ENCODE measurements at places on chromosomes 5 and 9.

DNA sequence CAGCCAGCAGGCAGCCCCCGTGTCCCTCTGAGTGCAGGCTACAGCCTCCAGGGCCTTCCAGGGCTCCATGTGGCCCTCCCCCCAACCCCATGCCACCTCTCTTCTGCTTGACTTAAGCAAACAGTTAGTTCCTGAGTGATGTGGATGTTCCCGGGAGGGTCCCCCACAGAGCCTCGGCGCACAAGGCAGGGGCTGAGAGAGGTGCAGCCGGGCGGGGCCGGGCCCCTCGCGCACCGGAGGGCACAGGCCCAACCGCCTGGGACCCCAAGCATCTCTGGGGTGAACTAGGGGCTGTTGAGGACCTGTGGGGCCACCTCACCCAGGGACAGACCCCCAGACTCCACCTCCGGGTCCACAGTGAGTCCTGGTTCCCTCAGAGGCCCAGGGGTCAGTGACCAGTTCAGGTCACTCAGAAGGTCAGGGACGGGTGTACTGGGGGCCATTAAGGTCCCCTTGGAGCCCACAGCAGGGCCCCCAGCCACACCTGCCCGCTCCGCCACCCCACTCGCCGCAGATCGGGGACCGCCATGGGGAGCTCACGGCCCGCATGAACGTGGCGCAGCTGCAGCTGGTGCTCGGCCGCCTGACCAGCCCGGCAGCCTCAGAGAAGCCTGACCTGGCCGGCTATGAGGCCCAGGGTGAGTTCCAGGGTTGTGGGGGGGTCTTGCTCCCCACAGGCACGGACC lies 13.2 kb downstream of the GPSM1 start:
- no peak for DNase-seq

GRCh38 chr9:76699971-76700370 lies 64.3 kb upstream of the PCA3 start:
- DNase-seq: peak; percentile 83

- no peak for DNase-seq
Measured at GRCh38 chr5:132999246-132999645, 27.1 kb downstream of the ZCCHC10 start.

DNA sequence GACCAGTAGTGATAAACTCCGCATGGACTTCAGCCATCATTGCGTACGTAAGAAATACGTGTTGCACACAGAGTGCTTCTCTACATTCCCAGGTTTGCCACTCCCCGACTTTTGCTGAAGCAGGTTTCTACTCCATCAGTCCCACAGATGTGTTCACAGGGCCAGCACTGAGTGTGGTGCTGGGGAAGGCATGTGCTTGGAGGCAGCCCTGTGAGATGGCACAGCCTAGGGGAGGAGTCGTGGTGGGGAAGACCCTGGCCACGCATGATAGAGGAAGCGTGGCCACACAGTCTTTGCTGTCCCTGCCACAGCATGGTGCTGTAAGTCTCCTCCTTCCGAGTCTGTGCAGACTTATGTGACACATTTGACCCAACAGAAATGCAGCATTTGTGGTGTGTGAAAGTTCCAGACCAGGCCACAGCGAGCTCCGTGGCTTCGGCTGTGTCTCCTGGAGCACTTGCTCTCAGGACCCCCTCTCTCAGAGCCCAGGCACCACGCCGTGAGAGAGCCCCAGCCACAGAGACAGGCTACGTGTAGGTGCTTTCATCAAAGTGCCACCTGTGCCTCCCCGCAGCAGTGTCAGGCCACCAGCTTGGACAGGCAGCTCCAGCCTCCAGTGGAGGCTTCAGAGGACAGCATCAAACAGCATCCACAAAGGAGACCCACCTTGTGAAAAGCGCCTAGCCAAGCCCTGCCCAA lies 197.8 kb downstream of the AUH start:
- no peak for DNase-seq

DNA sequence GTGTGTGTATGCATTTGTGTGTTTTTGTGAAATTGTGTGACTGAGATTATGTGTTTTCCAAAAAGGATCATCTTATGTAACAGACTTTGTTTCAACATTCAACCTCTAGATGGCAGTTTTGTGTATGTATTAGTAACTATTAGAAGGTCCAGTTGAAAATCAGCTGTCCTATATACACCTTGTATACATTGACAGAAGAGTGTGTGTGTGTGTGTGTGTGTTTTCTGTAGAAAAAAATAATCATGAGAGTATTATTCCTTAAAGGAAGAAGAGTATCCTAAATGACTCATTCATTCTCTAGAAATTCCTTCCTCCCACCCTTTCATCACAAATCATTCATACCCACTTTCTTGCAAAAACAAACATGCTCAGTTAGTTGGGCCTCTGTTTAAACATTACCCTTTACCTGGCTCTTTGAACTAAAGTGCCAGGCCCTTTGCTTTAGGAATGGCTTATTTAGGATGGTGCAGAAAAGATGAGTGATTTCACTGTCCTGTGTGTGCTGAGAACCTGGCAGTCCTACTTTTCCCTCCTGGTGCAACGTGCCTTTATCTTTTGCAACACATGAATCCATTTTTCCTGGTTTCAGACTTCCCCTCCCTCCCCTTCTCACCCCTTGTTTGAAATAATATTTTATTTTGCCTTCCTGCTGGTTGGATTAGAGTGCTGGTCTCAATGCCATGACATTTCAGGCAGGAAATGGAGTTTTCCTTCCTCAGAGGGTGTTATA lies 152.2 kb downstream of the ARHGAP26 start:
- peak; percentile 43 for DNase-seq

DNA sequence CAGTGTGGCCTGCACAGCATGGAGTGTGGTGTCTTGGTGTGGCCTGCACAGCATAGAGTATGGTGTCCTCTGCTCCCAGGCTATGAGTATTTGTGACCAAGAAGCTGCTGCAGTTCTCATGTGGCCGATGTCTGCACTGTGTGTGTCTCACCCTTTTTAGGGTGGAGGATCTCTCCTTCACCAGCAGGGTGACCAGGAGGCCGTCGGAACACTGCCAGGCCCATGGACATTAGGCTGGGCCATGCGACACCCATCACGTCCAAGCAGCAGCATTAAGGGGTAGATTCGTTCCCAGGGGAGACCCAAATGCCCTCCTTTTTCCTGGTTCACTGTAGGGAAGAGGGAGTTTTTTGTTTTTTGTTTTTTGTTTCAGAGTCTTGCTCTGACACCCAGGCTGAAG lies 115.3 kb upstream of the SPIN1 start:
- DNase-seq: no peak

DNA sequence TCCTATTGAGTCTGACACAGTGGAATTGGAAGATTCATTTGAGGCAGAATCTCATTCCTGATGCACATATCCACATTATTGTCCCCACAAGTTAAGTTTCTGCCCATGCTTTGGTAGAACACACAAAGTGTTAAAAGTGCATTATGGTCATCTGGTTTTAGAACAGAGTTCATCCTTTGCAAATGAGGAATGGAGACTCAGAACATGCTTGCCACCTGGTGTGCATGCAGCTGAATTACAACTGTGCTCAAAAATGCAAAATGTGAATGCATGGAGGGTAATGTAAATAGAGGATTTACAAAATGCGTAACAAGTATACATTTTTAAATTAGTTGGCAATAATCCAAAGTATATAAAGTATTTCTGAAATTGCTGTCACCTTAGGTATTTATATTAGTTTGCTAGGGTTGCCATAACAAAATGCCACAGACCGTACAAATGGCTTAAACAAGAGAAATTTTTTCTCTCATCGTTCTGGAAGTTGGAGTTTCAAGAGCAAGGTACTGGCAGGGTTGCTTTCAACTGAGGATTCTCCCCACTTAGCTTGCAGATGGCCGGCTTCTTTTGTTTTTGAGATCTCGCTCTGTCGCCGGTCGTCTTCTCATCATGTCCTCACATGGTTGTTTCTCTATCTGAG lies 671.1 kb downstream of the TAF11L14 start:
- peak; percentile 51 for DNase-seq

DNA sequence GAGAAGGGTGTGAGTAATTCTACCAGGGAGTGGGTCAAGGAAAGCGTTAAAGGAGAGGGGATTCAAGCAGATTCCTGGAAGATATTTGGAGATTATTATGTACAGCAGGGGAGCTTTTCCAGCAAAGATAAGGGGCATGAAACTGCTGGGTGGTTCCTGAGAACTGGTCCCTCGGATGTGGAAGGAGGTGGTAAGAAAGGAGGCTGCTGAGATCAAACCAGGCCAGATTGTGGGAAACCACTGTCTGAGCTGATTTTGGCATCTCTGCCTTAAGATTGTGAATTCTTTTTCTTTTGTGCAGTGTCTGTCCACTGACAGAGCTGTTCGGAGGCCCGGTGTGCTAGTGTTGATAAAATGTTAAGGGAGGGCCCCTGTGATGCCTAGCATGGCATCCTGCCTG lies 45.4 kb downstream of the SNX30 start:
- DNase-seq: no peak

DNA sequence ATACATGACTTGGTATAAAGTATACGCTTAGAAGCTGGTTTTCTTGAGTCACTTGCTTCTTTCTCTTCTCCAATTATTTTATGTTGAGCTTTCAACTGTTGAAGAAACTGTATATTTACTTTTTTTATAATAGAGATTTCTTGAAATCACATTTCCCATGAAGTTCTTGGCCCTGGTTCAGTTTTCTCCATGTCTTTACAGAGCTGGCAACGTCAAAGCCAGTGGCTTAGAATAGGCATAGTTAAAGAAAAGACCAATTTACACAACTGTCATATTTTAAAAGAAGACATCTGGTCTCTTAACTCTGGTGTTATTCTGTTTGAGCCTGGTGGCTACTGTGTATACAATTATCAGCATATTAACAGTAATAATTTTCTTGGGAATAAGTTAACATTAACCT lies 1249.3 kb downstream of the CDH12 start:
- no peak for DNase-seq

GRCh38 chr5:64865662-64866061 lies 96.9 kb downstream of the CWC27 start:
- DNase-seq: no peak

DNA sequence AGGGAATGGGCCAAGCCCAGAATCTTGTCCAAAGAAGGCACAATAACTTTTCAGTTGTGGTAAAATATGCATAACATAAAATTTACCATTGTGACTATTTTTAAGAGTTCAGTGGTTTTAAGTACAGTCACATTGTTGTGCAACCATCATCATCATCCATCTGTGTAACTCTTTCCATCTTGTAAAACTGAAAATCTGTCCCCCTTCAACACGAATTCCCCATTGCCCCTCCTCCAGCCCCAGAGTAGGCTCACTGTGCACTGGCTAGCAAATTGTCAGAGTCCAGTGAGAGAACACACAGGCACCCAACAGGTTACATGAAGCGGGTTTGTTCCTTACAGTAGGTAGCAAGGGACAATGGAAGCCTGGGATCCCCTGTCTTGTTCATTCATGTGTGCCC lies 13.7 kb downstream of the BARX1 start:
- DNase-seq: no peak

DNA sequence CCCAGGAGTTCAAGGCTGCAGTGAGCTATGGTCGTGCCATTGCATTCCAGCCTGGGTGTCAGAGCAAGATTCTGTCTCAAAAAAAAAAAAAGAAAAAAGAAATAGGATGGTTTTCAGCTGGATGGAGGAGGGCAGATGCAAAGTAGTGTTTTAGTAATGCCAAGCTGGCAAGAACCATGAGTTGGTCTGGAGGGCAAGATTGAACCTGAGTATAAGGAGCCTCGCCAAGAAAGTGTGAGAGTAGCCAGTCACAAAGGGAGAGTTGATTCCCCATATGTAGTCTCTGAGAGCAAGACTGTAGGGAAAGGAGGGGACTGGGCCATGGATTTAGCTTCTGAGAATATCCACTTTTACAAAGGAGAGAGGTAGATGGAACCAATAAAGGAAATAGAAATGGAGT lies 6.9 kb downstream of the TNFAIP8 start:
- no peak for DNase-seq

- peak; percentile 81 for DNase-seq
Measured at GRCh38 chr5:132363431-132364112, 5.9 kb upstream of the SLC22A5 start.

DNA sequence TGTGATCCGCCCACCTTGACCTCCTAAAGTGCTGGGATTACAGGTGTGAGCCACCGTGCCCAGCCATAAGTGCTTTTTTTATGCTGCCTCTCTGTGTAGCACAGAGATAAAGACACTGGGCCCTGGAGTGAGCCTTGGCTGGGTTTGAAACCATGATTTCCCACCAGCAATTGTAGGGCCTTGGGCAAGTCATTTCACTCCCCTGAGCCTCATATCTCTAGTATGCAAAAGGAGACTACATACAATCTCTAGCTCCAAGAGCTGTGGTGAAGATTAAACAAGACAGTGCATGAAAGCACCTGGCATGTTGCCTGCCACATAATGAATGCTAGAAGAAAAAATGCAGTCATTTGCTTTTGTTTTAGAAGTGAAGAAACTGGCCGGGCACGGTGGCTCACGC lies 3.9 kb downstream of the FABP6 start:
- no peak for DNase-seq

DNA sequence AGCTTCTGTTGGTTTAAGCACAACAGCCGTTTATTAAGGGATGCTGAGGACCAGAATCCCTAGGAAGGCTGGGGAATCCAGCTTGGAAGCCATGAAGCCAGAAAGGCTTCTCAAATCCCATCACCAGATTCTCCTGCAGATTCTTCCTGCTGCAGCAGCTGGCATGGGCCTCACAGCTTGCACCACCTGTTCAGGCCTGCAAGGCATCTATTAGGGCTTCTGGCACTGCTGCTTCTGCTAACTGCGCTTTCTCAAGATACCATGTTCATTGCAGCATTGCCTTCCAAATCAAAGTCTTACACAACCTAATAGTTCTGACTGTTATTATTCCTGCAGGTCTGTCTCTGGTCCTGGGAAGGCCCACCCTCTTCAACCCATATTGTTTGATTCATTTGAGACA lies 51.2 kb upstream of the ZNF366 start:
- DNase-seq: no peak

DNA sequence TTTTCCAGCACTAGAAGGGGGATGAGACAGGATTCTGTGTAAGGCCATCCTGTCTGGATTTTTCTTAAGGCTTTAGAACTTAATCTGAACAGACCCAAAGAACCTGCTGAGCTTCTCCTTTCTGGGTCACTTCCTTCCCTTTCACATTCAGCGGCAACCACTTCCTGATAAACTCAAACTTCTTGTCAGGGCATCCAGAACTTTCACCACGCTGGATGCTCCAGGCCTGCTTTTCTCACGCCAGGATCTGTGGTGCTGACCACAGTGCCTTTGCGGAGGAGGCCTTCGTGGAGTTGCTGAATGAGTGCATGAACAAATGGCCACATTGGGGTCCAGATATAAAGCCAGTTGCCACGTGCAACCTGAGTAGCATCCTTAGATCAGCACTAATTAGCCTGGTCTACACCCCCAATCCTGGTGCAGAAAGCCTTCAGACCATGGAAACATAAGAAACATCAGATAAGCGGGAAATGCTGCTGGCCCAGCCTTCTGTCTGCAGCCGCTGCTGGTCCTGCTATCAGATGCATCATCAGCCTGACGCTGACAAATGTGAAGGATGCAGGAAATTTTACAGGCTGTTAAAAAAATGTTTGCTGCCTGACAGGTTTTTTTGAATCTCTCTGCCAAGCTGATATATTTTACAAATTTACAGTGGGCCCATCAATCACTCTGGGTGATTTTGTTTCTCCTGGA lies 75.3 kb upstream of the BARHL1 start:
- no peak for DNase-seq

DNA sequence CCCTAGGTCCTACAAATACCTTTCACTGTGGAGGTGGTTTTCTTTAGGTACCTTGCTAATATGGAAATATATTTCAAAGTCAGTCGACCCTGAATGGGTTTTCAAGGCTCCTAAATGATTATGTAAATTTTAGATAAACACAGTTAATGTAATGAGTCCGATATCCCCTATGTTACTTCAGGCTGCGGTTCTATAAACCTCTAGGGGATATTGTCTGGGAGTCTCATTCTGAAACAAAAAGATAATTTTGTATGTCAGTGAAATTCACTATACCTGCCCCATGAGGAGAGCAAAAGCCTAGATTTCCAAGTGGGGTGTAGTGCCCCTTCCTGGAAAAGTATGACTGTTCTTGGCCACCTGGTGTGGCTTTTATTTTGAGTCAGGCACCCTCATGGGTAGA lies 377.3 kb downstream of the ICE1 start:
- no peak for DNase-seq
